ENCODE measurements at places on chromosomes 7 and 10.

DNA sequence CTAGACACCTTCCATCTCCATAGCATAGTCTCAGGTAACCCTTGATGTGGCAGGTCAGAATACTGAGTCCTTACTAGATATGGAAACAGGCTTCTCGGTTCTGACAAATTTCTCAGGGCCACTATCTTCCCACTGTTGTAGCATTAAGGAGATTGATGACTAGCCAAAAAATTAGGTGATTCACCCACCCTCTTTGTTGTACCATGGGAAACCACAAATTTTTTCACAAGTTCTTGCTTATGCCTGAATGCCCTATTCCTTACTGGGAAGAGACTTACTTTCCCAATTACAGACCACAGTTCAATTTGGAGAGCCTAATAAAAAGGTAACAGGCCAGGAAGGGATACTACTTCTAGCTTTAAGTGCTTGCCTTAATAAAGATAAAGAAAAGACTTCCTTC lies 948.8 kb downstream of the GRM8 start:
- no peak for DNase-seq

DNA sequence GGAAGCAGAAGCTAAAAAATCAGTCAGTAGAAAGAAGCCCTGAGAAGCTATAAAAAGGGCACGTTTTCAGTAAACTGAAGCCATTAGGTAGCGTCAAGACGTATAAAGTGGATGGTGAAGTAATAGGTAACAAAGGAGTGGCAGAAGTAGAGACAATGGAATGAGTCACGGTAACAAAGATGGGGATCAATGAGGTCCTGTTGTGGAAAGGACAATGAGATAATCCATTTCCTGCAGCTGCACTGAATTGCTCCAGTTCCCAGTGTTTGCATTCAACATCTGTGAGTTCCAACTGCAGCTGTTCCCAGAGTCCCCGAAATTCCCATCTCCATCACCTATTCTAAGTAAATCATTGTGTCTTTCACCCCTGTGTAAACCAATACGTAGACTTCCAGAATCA lies 4.8 kb upstream of the HYCC1 start:
- peak; percentile 43 for DNase-seq

DNA sequence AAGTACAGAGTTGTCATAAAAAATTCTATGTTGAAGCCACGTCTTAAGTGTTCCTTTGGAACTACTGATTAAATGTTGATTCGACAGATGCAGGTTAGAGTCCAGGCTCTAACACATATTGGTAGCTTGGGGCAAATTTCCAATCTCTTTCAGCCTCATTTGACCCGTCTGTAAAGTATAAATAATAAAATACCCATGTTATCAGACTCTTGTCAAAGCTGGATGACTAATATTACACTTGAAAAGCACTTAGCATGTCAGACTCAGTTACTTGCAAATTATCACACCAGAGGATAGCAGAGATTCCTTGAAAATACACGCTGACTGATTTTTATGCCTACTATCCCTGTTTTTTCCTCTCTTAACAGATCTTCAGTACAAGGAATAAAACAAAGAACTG lies 18.1 kb upstream of the MACC1 start:
- no peak for DNase-seq

DNA sequence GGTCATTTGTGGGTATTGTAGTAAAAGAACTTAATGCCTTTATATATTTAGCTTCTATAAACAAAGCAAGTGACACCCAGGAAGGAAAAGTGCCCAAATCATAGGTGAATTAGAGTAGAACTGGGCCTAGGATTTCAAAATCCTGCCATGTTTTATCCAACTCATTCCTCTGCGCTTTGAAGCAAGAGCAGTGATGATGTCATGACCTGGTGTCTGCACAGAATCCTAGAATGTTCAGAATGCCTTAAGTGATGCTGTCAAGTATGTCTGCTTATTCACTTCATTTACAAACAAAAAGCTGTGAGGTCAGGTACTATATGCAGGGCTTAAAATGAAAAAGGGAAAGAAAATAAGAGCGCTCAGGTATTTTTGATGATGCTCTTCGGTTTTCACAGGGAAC lies 737.2 kb upstream of the ANKRD30A start:
- no peak for DNase-seq

DNA sequence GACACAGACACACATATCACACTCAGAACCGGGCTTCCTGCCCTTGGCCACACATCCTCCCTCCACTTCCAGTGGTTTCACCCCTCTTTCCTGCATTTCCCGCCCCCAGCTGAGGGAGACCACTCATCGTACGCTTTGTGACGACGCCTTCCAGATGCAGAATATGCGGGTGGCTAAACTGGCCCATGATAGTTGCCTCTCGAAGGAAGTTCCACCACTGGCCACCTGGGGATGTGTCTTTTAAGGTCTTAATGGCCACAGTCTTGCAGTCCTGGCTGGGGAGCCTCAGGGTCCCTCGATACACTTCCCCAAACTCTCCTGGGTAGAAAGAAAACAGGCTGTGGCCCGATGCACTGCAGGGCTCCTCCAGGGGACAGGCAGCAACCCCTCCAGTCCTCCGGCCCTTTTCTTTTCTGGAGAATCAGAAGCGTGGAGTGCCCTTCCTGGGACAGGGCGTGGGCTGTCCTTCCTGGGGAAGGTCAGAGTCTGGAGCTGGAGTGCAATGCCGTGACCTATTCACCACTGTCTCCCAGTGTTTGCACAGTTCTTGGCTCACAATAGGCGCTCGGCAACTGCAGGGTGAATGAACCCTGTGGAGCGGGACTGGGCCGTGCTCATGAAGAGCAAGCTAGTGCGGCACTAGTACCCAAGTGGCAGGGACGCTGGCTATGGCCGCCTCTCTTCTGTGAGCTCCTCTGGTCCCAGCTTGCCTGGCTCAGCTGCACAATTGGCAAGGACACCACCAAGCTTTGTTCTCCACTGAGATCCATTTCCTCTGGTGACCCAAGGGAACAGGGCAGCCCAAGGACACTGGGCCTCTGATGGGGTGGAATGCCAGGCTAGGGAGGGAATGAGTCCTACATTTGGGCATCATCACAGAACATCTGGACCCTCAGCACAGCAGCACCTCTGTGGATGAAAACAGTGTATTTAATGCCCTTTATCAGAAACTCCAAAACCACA lies 13.2 kb downstream of the EPHA1 start:
- no peak for DNase-seq

GRCh38 chr7:155811895-155812761 lies at the start of gene SHH:
TSS of gene SHH (minus strand) at chr7:155812463. CDS start at chr7:155812122, 341 bp downstream.
- DNase-seq: peak; percentile 19

GRCh38 chr10:57338823-57339558 lies 928.7 kb downstream of the IPMK start:
- peak; percentile 43 for DNase-seq

DNA sequence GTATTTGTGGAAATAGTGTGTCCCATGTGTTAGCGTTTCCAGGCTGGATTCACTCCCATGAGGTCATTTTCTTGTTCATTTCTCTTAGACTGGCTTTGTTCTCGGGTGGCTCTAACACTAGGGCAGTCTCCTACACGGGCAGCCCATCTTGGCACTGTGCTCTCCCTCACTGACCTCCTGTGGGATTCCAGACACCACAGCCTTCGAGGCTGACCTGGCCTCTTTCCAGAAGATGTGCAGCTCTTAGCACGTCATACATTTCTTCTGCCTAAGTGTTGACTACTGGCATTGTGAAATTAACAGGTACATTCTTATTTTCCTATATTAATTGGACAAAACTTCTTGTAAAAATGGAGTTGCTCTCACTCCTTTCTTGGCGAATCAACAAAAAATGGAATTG lies 72.8 kb downstream of the INSYN2A start:
- no peak for DNase-seq

- no peak for DNase-seq
Observed at GRCh38 chr10:130824230-130825014, 487.1 kb downstream of the TCERG1L start.
